ENCODE measurements at places on chromosomes 16 and 17.

GRCh38 chr17:29068818-29069217 lies 25.9 kb downstream of the PIPOX start:
- no peak for DNase-seq

DNA sequence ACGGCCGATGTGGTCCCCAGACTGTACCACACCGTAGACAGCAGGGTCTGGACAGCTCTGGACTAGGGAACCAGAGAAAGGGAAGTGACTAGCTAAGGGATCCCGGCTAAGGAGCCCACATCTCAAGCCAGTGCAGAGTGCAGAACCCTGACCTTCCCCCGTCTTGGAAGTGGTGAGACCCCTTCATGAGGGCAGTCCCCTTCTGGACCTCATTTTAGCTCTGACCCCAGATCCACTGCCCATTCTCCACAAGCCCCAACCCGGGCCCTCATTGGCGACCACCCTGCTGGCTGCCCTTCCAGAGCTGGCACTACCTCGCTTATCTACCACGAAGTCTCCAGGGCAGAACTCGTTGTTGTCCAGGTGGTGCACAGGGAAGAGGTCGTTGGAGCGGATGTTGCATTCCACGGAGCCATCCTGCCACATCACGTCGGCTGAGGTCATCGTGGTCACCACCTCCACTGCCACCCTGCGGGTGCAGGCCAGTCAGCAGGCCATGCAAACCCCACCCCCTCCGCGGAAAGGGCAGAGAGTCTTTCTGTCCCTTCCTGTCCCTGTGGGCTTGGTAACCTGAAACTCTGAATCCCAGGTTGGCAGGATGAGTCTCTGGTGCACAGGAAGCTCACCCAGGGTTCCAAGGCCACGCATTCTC lies 14.2 kb downstream of the SPHK1 start:
- no peak for DNase-seq

- DNase-seq: peak; percentile 74
Measured at GRCh38 chr16:67672739-67673662, 6.4 kb downstream of the C16orf86 start.

DNA sequence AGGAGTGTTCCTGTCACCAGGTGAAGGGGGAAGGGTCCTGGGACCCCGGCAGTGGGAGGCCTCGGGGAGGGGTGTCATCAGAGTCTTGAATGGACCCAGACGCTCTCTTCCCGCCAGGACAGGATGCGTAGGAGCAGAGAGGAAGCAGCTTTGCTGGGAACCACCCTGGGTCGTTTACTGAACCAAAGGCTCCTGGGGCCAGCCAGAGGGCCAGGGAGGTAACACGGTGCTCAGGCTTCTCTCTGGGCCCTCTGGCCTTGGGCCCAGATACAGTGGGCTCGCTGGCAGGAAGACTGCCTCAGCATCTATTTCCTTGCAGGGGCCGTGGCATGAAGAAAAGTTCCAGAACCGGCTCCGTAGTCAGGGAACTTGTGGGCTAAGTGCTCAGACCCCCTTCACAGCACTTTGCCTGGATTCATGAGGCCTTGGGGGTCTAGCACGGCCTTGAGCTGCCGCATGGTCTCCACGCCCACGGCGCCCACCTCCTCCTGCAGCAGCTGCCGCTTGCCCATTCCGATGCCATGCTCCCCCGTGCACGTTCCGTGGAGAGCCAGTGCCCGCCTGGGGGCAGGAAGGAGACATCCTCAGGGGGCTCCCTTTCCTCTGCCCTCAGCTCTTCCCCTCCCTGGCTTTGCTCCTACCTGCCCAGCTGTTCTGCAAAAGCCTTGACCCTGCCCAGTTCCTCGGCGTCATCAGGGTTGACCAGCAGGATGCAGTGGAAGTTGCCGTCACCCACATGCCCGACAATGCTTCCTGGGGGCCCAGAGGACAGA lies 4.4 kb downstream of the LDHD start:
- DNase-seq: no peak

GRCh38 chr17:62627904-62628633 lies 599 bp downstream of the MRC2 start:
- DNase-seq: peak; percentile 26

DNA sequence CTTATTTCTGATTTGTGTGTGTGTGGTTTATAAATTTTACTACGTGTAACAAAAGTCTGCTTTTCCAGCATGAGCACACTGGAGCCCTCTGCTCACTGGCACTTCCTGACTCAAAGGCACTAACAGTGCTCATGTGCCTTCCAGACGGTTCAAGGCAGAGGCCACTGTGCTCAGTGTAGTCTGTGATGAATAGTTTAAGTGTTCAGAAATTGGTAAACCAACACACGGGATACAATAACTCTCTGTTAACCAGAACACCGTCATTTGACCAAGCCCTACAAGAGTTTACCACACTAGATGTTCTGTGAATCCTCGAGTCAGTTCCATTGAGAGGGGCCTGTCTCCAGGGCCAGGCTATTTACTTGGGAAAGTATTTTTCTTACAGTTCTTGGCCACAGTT lies 191.9 kb downstream of the MRTFB start:
- DNase-seq: no peak

- no peak for DNase-seq
Measured at GRCh38 chr16:50679676-50680555, 1.2 kb downstream of the SNX20 start.

GRCh38 chr16:14486520-14487303 lies 143.3 kb downstream of the PARN start:
- peak; percentile 78 for DNase-seq

DNA sequence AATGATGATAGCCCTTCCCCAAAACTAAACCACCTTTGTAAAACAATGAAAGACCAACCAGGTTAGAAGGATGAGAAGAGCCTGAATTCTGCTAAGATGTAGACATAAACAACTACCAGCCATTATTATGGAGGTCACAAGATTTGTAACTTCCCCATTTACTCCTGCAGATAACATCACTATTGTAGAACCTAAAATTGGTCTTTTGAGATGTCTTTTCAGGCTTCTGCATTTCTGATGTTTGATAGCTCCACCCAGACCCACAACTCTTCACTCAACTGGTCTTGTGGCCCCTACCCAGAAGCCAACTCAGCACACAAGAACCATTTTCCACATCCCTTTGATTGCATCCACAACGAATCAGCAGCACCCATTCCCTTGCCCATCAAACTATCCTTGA lies 100.8 kb downstream of the TMEM132E start:
- no peak for DNase-seq

DNA sequence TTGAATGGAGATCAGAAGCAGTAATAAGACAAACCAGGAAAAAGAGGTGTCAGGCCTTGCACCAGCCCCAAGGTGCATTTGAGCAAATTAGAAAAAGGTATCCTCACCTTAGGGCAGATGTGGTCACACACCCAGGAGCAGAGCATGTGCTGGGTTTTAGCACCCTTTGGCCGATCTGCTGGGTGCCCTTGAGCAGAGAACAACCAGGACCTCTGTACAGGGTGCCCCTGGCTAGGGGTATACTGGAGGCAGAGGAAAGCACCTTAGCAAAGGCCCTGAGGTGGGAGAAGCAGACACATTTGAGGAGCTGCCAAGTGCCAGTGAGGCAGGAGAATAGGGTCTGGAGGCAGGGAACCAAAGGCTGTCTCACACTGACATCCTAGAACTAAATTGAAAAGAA lies 67.0 kb downstream of the IQCK start:
- DNase-seq: no peak

DNA sequence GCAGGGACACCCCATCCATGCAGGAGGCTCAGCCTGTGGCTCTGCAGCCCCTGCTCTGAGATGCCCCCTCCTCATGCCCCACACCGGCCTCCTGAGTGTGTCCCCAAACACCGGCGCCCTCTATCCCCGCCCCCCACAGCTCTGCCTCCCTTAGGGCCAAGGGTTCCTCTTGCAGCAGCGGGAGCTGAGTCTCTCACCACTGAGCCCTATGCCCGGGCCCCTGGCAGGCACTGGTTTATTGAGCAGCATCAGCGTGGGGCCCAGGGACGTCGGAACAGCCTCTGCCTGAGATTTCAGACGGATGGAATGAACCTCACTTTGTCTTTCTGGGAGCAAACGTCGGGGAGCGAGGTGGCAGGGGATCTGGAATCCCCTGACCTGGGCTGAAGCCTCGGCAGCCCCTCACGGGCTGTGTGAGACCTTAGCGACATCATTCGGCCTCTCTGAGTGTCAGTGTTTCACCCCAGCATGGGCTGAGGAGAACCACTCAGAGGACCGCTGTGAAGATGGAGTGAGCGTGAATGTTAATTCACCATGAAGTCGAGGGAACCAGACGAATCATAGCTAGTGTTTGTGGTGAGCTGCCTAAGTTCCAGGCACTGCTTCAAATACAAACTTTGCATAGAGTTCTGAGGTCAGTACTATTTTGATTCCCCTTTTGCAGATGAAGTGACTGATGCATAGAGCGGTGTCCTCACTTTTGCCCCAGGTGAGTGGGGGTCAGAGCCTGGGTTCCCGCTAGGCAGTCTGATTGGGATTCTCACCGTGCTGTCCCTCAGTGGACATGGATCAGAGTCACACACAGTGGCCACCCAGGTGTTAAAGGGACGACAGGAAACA lies 5.3 kb upstream of the C16orf74 start:
- DNase-seq: no peak

GRCh38 chr16:85239239-85239638 lies 127.0 kb upstream of the CIBAR2 start:
- DNase-seq: no peak

DNA sequence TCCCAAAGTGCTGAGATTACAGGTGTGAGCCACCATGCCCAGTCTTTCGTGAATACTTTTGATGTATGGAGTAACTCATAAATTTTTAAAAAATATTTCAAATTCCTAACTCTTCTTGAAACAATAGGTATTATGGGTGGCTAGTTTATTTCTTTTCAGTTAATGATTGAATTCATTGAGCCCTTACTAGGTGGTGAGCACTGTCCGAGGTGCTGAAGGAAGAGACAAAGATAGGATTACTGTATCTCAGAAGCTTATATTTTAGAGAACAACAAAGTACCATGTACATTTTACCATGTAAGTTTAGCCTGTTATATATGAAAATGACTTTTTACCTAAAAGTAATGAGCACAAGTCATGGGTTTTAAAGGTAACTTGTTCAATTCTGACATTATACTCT lies 418.3 kb downstream of the NPIPA7 start:
- no peak for DNase-seq
